Peyer's patch (tissue), 4 donors: ENCODE measurements at places on chromosomes 3 and 15.

DNA sequence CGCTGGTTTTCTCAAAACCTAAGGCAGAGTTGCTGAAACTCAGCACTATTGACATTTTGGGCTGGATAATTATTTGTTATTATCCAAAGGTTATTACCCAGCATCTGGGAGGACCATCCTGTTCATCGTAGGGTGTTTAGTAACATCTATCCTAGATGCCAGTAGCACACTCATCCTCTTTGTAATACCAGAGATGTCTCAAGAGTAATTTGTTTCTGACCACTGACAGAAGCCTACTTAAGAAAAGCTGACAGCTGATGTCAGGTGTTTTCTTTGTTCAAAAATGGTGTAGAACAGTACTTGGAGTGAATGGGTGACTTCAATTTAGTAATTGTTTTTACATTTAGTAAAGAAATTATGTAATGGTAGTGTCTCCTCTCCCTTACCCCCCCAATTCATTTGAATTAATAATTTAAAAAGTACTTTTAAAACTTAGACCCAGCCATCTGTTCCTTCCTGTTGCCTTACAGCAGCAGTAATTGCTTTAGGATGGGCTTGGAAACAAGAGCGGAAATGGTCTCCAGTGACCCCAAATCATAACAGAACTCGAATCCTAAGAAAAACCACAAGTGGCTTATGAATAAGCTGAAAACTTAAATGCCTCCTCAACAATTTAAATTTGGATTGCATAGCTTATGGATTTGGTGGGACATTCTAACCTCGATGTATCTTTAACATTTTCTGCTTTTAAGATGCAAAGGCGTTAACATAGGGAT, 105.4 kb downstream of the PTPRG start:
- no peaks in the 10 kb centered on the region for H3K27me3 ChIP-seq
- no peak overlapping the region for H3K4me3 ChIP-seq
- DNase-seq: no peak
- no peaks in the 10 kb centered on the region for H3K4me1 ChIP-seq

- no peak for DNase-seq
- no peak overlapping the region for H3K27ac ChIP-seq
- no peaks in the 10 kb centered on the region for H3K27me3 ChIP-seq
- H3K4me3 ChIP-seq: no peak overlapping the region
- H3K4me1 ChIP-seq: no peaks in the 10 kb centered on the region
- no peaks in the 10 kb centered on the region for H3K36me3 ChIP-seq
Measured at GRCh38 chr3:116230431-116231020, 214.8 kb downstream of the LSAMP start.

- no peaks in the 10 kb centered on the region for H3K36me3 ChIP-seq
- peak overlapping the region; percentile 7 for H3K27ac ChIP-seq
- no peaks in the 10 kb centered on the region for H3K4me1 ChIP-seq
Measured at GRCh38 chr3:31227131-31227562, 305.6 kb upstream of the STT3B start.

DNA sequence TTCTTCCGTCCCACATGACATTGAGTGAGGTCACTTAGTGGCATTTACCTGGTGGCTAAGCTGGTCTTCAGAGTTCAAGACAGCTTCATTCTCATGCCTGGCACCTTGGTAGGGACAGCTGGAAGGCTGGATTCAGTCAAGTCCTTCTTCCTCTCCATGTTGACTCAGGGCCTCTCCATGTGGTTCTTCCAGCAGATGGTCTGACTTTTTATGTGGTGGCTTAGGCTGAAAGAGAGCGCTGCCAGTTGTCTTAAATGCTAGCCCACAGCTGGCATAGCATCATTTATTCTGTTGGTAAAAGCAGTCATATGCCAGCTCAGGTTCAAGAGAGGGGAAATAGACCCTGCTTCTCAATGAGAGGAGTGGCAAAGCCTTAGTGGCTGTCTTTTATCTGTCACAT, 53.0 kb upstream of the CTDSPL start:
- H3K36me3 ChIP-seq: peaks cover 2% of the 10 kb centered on the region
- no peaks in the 10 kb centered on the region for H3K4me1 ChIP-seq
- no peaks in the 10 kb centered on the region for H3K27me3 ChIP-seq
- H3K4me3 ChIP-seq: no peak overlapping the region

- H3K4me3 ChIP-seq: no peak overlapping the region
- H3K27ac ChIP-seq: no peak overlapping the region
- no peak for DNase-seq
- no peaks in the 10 kb centered on the region for H3K27me3 ChIP-seq
- no peaks in the 10 kb centered on the region for H3K36me3 ChIP-seq
Measured at GRCh38 chr15:69027976-69028518, 13.6 kb downstream of the NOX5 start.

- H3K27ac ChIP-seq: no peak overlapping the region
- H3K4me1 ChIP-seq: no peaks in the 10 kb centered on the region
- H3K4me3 ChIP-seq: no peak overlapping the region
- no peaks in the 10 kb centered on the region for H3K27me3 ChIP-seq
- no peak for DNase-seq
- H3K36me3 ChIP-seq: no peaks in the 10 kb centered on the region
Measured at GRCh38 chr15:47603026-47603425, 114.3 kb upstream of the SEMA6D start.

DNA sequence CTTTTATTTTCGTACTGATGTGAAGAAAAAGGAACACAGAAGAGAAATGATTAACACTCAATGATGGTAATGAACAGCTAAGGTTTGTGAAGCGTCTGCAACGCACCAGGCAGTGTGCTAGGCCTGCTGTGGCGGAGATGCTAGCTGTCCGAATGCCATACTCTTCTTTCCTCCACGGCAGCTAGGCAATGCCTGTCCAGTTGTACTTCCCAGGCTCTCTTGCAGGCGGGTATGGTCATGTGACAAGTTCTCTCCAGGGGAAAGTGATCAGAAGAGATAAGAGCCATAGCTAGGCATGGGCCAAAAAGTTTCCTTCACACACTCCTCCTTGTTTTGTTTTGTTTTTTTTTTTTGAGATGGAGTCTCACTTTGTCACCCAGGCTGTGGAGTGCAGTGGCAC, 6.7 kb downstream of the TADA3 start:
- no peaks in the 10 kb centered on the region for H3K27me3 ChIP-seq
- H3K4me1 ChIP-seq: peaks cover 11% of the 10 kb centered on the region
- H3K36me3 ChIP-seq: peaks cover 92% of the 10 kb centered on the region
- no peak for DNase-seq
- H3K4me3 ChIP-seq: no peak overlapping the region
- H3K27ac ChIP-seq: no peak overlapping the region

GRCh38 chr3:20280257-20280656, 94.3 kb upstream of the SGO1 start:
- H3K4me3 ChIP-seq: no peak overlapping the region
- DNase-seq: no peak
- H3K27ac ChIP-seq: no peak overlapping the region
- no peaks in the 10 kb centered on the region for H3K36me3 ChIP-seq
- H3K4me1 ChIP-seq: no peaks in the 10 kb centered on the region
- H3K27me3 ChIP-seq: no peaks in the 10 kb centered on the region

DNA sequence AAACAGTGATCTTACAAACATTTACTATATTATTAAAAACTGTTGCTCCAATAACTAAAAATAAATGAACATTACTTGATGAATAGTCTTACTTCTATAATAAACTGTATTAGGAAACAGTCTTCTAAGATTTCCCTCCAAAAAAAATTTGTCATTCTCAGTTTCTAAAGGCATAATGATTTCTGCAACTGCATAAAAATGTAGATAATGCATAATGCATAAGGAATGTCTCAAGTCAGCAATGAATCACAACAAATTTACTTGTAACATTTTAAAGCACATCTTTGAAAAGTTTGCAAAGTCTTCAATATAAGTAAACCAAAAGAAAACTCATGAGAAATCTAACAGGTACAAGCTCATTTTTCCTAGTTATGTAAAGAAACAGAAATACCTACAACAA, 113.5 kb downstream of the VPS13C start:
- H3K4me3 ChIP-seq: no peak overlapping the region
- H3K27me3 ChIP-seq: no peaks in the 10 kb centered on the region
- no peaks in the 10 kb centered on the region for H3K4me1 ChIP-seq
- no peaks in the 10 kb centered on the region for H3K36me3 ChIP-seq

- H3K4me1 ChIP-seq: no peaks in the 10 kb centered on the region
- DNase-seq: no peak
- no peaks in the 10 kb centered on the region for H3K36me3 ChIP-seq
- H3K4me3 ChIP-seq: no peak overlapping the region
- H3K27me3 ChIP-seq: no peaks in the 10 kb centered on the region
Measured at GRCh38 chr3:164222197-164222596, 856.1 kb downstream of the SI start.

DNA sequence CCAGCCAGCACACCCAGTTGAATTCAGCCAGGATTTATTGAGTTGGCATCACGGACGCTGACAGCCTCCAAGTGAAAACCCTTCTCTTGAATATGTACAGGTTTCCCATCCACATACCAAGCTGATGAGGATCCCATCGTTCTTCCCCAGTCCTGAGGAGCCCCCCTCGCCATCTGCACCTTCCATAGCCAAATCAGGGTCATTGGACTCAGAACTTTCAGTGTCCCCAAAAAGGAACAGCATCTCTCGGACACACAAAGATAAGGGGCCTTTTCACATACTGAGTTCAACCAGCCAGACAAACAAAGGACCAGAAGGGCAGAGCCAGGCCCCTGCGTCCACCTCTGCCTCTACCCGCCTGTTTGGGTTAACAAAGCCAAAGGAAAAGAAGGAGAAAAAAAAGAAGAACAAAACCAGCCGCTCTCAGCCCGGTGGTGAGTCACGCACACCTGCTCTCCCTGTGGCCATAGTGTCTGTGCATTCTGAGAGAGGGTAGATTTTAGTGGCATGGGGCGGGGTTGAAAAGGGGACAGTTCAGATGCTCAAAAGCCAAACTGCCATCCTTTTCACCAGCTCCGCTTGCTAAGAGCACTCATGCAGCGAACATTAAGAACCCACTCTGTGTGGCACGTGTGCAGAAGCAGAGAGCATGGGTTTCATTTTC, 51.2 kb downstream of the KLHL25 start:
- no peak for DNase-seq
- no peaks in the 10 kb centered on the region for H3K36me3 ChIP-seq
- H3K4me3 ChIP-seq: no peak overlapping the region
- no peaks in the 10 kb centered on the region for H3K4me1 ChIP-seq
- H3K27me3 ChIP-seq: no peaks in the 10 kb centered on the region

DNA sequence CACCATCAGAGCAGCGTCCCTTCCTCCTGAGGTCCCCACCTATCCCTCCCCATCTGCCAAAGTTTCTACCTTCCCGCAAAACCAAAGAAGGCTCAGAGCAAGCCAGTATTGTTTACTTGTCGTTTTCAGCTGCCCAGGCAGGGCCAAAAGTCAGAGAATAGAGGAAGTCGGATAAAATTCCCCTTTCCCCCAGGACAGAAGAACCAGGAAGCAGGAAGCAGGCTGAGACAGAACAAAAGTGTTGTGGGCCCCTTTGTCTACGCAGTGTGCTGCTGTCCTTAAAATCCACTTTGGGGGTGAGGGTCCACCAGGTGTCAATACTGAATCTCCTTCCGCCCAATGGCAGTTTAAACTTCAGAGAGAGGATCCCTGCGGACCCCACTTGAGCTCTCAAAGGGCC, 18.5 kb upstream of the RPL32 start:
- no peaks in the 10 kb centered on the region for H3K36me3 ChIP-seq
- DNase-seq: no peak
- H3K27ac ChIP-seq: no peak overlapping the region
- no peaks in the 10 kb centered on the region for H3K4me1 ChIP-seq
- no peaks in the 10 kb centered on the region for H3K27me3 ChIP-seq

DNA sequence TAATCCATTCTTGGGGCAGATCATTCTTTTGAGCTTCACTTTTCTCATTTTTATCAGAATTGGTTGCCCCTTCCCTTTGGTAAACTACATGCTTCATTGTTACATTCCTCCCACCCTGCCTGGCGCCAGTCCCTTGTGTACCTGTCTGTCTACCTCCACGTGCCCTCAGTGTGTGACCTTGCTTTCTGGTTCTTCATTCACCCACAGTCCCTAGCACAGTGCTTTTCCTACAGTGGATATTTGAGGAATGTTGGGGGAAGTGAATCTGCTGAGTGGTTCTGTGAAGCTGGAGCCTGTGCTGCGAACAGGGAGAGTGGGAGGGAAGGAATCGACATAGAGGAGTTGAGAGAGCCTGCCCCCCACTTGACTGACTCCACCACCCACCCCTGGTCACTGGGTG, 23.4 kb downstream of the GPD1L start:
- no peaks in the 10 kb centered on the region for H3K4me1 ChIP-seq
- no peak overlapping the region for H3K4me3 ChIP-seq
- H3K27ac ChIP-seq: no peak overlapping the region
- DNase-seq: no peak
- no peaks in the 10 kb centered on the region for H3K36me3 ChIP-seq

DNA sequence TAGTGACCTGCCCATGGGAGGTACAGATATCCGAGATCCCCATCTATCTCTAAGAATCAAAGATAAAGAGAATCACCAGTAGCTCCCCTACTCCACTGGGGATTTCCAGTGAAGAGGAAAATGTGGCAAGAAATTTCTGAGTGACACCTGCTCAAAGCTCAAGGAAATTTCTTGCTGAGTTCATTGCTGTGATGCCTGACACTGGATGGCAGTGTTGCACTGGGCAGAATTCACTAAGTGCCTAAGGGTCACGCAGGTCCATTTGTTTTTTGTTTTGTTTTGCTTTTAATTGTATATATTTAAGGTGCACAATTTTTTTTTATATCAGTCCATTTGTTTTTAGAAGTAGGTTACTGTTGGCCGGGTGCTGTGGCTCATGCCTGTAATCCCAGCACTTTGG, 109.5 kb upstream of the KCNAB1 start:
- H3K27ac ChIP-seq: no peak overlapping the region
- H3K36me3 ChIP-seq: no peaks in the 10 kb centered on the region
- H3K27me3 ChIP-seq: no peaks in the 10 kb centered on the region
- H3K4me1 ChIP-seq: no peaks in the 10 kb centered on the region

GRCh38 chr3:40162616-40163015, 146.9 kb upstream of the EIF1B start:
- H3K4me1 ChIP-seq: peaks cover 1% of the 10 kb centered on the region
- H3K27ac ChIP-seq: no peak overlapping the region
- H3K27me3 ChIP-seq: no peaks in the 10 kb centered on the region
- DNase-seq: no peak
- H3K36me3 ChIP-seq: no peaks in the 10 kb centered on the region
- H3K4me3 ChIP-seq: no peak overlapping the region

DNA sequence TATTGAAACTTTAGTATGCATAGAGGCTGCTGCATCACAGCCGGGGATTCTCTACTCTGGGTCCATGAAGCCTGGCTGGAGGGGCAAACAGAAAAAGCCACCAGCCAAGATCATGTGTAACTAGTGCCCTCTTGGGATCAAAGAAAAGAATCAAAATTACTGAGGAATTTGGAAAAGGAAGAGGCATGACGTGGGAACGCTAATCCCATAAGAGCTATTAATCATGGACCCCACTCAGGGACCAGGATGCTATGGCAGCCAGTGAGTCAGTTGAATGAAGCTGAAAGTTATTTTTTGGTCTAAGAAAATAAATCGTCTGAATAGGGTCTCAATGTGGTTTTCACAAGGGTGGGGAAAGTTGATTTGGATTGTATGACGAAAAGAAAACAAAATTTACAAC, 1165.1 kb downstream of the ROBO2 start:
- no peak overlapping the region for H3K4me3 ChIP-seq
- no peaks in the 10 kb centered on the region for H3K36me3 ChIP-seq
- H3K27ac ChIP-seq: no peak overlapping the region

- no peak for DNase-seq
- no peaks in the 10 kb centered on the region for H3K36me3 ChIP-seq
- no peaks in the 10 kb centered on the region for H3K27me3 ChIP-seq
- H3K4me3 ChIP-seq: no peak overlapping the region
- no peak overlapping the region for H3K27ac ChIP-seq
Measured at GRCh38 chr3:53023072-53023823, 22.6 kb downstream of the SFMBT1 start.

- H3K4me3 ChIP-seq: no peak overlapping the region
- no peak overlapping the region for H3K27ac ChIP-seq
- no peak for DNase-seq
Measured at GRCh38 chr3:81753416-81754027, 7.9 kb downstream of the GBE1 start.
